NCI-H1092 (cell line): ENCODE measurements at places on chromosomes 4 and X.

DNA sequence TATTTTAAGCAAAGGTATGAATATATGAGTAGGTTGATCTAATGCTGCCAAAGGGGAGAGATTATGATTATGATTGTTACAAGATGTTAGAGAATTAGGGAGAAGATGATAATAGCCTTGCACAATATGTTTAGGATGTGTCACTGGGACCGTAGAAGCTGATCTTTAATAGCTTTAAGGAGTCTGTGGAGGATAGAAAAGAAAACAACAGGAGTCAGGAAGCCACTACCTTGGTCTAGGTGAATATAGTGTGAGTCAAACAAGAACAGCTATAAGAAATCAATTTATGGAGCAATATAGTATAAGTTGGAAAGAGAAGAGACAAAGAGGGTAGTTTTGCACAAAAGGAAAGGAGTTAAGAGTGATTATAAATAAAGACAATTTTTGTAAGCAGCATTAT, 232.7 kb downstream of the FSTL5 start:
- DNase-seq: no peak

GRCh38 chr4:158777423-158778155, 8.8 kb downstream of the FNIP2 start:
- no peak for DNase-seq

GRCh38 chr4:2441393-2442174, 22.8 kb downstream of the CFAP99 start:
- peak; percentile 60 for DNase-seq

GRCh38 chr4:8009710-8010511, 70.2 kb upstream of the AFAP1 start:
- peak; percentile 12 for DNase-seq

DNA sequence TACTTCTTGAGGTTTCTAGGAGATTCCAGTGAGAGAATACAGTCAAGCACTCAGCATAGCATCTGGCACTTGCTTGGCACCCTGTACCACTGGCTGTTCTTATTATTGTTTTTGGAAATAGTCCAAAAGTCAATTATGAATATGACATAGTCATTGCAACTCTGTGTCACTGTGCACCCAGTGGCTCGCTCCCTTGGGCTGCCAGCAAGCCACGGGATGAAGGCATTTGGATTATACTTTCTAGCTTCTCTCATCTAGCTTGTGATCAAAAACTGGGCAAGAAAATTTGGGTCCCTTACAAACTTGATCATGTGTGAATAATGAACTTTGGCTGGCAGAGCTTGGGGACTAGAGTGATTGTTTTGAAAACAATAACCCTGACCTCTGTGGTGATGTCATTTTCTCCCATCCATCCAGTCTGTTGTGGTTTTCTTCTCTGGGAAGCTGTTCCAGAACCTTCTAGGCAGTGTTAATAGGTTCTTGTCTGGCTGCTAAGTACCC, 32.7 kb upstream of the LIMCH1 start:
- DNase-seq: peak; percentile 33

GRCh38 chr4:87848622-87849351, 16.0 kb downstream of the MEPE start:
- DNase-seq: peak; percentile 49

DNA sequence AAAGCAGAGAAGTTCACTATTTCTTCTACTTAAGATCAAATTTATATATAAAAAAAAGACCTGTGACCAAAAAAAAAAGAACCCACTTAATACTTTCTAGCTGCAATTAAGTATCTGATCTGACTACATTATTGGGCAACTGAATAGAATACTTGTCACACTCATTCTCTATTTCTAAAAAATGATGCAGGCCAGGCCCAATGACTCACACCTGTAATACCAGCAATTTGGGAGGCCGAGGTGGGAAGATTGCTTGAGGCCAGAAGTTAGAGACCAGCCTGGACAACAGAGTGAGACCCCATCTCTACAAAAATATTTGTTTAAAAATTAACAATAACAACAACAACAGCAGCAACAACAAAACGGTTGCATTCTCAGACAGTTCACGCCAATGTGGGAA, 108.8 kb upstream of the BMP2K start:
- DNase-seq: no peak

DNA sequence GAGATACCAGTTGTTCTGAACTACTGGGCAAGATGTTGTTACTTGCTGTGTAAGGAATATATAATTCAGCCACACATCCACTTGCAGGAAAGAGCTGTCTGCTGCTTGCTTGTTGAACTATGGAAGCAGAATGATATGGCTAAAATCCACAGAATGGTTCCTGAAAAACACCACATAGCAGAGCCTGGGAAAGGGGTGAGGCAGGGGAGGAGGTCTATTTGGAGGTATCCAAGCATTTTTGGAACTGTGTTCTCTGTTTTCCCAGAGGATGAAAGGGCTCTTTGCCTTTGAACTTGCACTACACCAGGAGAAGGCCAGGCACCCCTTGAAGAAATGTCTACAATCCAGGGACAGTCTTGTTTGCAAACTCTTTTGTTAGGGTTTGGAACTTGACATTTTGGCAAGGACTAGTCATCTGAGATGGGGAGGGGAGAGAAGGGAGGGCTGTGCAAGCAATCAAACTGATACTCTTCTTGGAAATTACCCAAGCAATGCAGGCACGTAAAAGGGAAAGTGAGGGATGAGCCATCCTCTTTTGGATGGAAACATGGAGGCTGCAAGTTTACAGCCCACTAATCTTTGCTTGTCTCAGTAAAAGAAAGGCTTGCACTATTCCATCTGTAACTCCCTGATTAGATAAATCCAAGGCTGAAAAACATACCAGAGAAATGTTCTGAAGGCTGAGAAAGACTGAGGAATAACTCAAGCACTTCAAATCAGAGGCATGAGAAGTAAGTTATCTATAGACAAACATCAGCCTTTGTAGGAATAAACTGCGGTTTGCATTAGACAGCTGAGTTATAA, 141.0 kb downstream of the TSPAN5 start:
- DNase-seq: no peak
